Caki2 (cell line): ENCODE measurements at places on chromosomes 6 and 20.

GRCh38 chr6:6922166-6922565, 185.6 kb upstream of the RREB1 start:
- DNase-seq, result no peak

DNA sequence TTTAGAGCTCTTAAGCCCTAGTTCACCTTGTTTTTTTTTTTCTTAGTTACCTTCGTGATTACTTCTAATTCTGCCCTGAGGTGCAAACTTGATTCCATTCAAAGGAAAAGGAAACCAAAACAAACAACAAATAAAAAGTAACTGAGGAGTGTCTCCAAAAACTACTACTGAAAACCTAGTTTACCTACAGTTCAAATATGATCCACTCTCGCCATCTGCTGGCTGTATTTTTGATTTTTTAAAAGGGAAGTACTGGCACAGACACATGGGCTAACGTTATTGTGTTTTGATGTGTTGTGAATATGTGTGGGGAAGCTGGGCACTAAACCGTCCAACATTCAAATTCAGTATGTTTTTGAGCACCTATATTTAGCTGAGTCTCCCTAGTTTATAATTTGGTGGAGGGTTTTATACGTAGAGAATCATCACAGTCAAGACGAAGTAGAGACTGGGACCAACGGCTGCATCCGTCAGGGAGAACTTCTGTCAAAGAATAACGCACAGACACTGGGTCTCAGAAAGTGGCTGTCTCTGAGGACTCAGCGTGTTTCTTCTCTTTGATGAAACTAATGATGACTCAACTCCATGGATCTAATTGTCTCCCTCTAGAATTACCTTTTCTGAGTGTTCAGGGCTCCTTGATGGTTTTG, 373.5 kb upstream of the BTBD3 start:
- peak; percentile 78 for DNase-seq

DNA sequence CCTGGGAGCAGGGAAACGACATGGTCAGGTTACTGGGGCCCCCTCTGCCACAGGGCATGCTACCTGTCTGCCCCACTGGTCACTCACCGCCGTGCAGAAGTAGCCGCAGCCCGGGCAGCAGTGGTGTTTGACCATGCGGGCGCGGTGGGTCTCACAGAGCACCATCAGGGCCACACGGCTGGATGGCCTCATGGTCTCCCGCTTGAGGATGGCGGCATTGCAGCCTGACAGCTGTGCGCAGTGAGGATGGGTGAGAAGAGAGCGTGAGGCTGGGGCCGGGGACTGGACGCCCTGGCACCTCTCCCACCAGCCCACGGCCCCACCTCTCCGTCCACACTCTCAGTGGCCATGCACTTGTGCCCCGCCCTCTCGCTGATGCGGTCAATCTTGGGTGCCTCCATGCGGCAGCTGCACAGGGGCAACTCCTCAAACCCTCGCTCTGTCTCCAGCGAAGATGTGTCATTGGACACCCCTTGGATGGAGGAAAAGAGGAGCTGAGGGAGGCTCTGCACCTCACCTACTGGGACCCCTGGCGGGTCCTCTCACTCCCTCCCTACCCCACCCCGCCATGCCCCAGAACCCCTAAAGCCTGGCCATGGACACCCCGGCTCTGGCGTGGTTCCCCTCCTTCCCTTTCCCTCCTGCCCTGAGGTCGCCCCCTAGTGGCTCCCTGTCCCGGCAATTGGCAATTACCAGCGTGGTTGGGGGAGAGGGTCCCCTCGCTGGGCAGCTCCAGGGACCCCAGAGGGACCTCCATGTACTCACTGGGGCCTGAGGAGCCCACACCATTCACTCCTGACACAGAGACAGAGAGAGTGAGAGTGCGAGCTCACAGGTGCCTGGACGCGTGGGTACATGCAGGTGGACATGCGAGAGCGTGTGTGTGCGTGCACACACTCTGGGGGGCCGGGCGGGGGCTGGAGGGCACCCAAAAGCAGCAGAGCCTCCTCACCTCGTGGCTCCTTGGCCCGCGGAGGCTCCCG, 8.9 kb downstream of the EHMT2 start:
- no peak for DNase-seq

DNA sequence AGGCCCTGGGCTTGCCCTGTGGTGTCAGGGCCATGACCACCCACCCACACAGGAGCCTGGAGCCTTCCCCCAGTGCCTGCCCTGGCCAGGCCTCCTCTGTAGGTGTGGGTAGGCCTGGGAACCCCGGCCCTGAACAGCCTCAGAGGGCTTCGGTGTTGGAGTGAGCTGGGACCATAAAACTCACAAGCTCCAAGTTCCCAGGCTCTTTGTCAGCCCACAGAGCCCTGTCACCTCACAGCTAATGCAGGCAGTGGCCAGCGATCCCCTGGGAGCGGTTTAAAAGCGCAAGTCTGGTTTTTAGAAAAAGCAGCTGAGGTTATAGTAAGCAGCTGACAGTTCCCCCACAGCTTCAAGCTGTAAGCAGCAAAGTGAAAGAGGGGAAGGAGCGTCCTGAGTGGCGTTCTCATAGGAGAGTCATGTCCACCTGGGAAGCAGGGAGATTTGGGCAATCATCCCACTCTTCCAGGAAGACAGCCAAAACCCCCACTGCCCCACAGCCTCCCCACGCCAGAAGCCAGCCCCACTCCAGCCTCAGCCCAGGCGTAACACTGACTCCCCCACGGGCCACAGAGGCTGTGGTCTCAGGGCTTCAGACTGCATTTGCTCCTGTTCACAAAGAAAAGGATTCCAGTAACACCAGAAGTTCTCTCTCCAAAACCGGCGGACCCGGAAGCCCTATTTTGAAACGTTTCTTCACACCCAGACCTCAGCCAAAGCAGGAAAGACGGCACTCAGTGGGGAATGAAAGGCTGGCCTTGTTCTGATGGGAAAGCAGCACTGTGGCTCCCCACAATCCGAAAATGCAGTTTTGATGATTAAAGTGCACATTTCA, 34.3 kb upstream of the FOXC1 start:
- DNase-seq, result no peak

- DNase-seq, result no peak
Measured at GRCh38 chr20:17852323-17852722, 116.3 kb downstream of the SNX5 start.

DNA sequence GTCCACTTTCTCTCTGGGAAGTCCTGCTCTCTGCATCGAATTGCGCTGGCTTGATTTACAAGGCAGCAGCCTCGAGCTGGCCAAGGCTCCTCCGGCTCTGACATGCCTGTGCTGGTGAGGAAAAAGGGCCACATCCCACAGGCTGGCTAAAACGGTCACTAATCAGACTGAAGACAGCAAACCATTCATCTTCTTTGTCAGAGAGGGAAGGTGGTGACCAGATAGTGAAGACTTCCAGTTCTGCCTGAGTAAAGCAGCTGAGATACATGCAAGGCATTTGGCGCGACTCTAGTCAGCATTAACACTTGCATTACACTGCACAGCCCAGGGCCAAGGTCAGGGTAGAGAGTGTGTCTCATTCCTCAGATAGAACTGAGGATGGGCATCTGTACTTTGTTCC, 203.2 kb upstream of the MAP3K7 start:
- no peak for DNase-seq

GRCh38 chr20:40100261-40100660, 588.8 kb downstream of the MAFB start:
- DNase-seq, result no peak

GRCh38 chr20:16018881-16019280, 554.4 kb downstream of the KIF16B start:
- DNase-seq, result peak; percentile 4

DNA sequence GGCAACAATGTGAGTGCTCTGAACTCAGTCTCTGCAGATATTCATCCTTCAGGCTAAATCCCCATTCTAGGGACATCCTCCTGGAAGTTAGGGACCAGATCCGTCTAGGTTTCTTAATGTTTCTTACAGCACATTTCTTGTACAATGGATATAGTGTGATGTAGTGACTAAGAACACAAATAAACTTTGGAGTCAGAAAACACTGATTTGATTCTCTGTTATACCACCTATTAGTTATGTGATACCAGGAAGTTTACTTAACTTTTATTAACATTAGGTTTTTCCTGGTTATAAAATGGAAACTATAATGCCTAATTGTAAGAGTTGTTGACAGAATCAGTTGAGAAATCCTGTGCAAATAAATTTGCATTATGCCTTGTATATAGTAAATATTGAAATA, 57.6 kb upstream of the KCNQ5 start:
- no peak for DNase-seq

- DNase-seq, result no peak
Measured at GRCh38 chr6:100447900-100448748, 16.6 kb downstream of the SIM1 start.

- no peak for DNase-seq
Measured at GRCh38 chr6:136745300-136745699, 47.0 kb downstream of the MAP3K5 start.

- DNase-seq, result peak; percentile 69
Measured at GRCh38 chr20:5078399-5078958, 41.3 kb downstream of the PCNA start.

GRCh38 chr6:160137989-160138835, 16.6 kb downstream of the SLC22A1 start:
- peak; percentile 51 for DNase-seq

- DNase-seq, result no peak
Measured at GRCh38 chr6:14797875-14798593, 447.8 kb upstream of the JARID2 start.

DNA sequence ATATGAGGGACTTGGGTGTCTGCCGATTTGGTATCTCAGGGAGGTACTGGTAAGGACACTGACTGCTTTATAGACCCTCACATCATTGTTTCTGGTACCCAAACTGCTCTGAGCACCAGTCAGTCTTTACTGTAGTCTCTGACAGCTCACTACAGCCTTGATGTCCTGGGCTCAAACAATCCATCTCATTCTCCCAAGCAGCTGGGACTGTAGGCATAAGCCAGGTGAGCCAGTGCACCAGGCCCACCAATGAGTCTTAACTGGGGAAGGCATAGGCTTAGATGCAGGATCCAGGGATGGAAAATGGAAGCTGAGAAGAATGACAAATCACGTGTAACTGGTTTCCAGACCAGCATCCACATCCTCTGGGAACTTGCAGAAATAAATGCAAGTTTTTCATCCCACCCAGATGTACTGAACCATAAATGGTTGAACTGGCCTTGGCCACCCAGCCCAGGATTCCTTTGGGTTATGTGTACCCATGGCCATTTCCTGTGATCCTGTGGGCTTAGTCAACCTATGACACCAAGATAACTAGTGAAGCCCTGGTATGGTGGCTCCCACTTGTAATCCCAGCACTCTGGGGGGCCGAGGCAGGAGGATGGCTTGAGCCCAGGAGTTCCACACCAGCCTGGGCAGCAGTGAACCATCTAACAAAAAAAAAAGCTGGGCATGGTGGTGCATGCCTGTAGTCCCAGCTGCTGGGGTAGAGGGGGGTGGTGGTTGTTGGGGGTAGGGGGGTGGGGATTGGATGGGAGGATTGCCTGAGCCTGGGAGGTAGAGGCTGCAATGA, 5.8 kb downstream of the TUBB start:
- DNase-seq, result no peak

DNA sequence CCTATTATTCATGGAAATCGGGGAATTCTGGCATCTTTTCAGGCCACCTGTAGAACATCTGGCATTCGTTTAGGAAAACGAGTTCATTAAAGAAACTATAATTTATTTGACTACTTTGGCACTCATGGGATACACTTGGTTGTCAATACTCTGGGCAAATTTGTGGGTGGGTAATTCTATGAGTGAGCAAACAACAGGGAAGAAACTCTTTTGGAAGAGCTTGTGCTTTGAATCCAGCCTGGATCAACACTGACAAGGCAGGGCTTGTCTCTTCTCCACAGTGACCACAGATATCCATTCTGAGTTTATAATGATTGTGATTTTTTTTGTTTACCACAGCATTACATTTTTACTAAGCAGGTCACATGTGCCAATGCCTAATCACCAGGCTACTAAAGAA, 394.7 kb downstream of the THBS2 start:
- no peak for DNase-seq

GRCh38 chr20:51959066-51959542, 156.8 kb upstream of the SALL4 start:
- DNase-seq, result no peak

GRCh38 chr20:22838001-22838400, 197.1 kb upstream of the SSTR4 start:
- no peak for DNase-seq

DNA sequence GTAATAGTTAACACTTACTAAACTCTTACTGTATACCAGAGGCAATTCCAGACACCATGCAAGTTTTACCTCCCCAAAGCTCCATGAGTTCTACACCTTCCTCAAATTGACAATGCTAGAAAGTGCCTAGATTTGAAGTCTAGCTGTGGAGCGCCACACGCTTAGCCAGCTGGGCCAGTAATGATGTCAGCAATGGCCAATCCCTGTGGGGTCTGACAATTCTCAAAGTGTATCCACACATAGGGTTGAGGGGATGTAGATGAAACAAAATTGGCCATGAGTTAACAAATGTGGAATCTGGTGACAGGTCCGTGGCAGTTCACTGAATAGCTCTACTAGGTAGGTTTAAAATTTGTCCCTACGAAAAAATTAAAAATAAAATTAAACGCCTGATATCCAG, 1.3 kb downstream of the ZNF343 start:
- DNase-seq, result no peak

GRCh38 chr6:41462033-41462432, 84.1 kb upstream of the FOXP4 start:
- no peak for DNase-seq

DNA sequence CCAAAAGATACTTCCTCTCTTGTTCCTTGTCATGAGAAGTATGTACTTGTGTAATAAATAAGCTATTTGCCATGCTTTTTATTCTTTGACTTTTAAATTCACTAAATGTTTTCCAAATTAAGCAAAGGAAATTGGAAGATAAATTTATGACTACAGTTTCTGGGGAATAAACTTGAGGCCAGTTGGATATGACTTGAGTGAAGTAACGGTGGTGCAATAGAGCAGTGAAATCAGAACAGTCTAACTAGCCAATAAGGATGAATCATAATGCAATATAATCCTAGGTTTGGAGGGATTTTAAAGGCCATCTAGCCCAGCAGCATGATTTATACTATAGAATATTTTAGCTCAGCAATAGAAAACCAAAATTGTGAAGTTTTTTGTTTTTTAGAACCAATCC, 183.8 kb upstream of the TCF21 start:
- no peak for DNase-seq

GRCh38 chr6:88251301-88251700, 85.2 kb upstream of the CNR1 start:
- DNase-seq, result no peak

GRCh38 chr6:31399589-31400466, 3.6 kb upstream of the MICA start:
- DNase-seq, result peak; percentile 93

DNA sequence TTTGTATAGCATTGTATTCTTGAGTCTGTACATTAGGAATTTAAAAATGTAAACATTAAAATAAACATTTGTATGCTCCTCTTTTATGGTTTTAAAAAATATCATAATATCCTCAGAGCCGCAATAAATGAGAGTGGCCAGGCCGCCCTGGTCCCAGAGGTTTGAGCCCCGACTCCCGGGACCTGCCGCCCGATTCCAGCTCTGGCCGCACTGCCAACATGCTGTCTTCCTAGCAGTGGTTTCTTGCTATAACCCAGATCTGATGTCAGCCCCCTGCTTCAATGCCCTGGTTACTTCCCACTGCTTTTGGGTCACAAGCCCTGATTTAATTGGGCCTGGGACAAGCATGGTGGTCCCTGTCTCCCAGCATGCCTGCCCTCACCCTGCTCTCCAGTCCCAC, 5.4 kb upstream of the ARID1B start:
- no peak for DNase-seq

- no peak for DNase-seq
Measured at GRCh38 chr20:49845060-49845459, 32.4 kb downstream of the SLC9A8 start.
